ENCODE measurements at places on chromosomes 5 and 9.

DNA sequence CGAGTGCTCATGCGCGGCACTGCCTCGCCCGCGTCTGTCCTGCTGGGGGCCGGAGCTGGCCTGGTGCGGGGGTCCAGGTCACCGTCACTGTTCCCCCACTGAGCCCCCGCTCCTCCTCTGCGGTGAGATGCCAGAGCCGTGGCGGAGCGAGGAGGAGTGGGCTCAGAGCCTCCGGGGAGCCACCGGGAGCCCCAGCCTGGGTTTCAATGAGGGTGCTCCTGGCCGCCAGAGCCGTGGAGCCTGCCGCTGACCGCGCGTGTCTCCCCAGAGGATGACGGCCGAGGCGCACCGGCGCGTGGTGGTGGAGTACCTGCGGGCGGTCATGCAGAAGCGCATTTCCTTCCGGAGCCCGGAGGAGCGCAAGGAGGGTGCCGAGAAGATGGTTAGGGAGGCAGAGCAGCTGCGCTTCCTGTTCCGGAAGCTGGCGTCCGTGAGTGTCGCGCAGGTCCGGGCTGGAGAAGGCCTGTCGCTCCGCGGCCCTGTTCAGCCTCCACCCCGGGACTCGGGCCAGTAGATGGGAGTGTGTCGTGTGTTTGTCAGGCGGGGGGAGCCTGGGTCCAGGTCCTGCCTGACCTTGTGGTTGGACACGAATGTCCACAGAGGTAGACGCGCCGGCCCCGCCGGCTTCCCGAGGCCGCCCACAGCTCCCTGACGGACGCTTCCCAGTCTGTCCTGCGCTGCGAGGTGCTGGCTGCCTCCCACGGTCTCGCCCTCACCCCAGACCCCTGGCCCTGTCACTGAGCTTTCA is 22.0 kb downstream of the EXOC3 start:
- no peak for DNase-seq

DNA sequence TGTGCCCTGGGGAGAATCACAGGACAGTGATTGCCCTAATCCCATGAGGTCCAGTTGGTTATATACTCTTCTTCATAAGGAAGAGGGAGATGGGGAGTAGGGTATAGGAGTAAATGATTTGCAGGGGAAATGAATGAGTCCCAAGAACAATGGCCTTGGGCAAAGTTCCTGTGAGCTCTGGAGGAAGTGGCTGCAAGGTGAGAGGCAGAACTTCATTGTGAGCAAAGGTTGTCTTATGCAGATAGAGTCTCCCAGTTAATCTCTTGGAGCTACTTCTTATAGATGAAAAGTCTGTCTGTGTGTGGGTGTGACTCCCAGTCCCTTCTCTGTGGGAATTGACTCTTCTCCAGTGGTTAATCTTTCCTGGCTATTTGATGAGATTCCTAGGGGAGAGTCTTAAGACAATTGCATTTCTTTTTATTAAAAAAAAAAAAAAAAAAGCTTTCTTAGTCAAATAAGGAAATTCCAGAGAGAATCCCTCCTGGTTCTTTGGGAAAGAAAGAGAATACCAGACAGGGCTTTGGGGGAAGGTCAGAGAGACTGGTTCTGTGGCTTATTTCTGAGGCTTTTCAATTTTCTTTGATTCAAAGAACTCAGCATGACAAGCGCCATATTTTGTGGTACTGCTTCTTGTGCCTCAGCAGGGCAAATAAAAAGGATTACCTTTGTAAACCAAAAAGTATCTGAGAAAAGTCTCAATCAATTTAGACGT is 33.6 kb upstream of the MEGF10 start:
- no peak for DNase-seq

- DNase-seq: no peak
Observed at GRCh38 chr9:124764774-124765438, 6.2 kb downstream of the NR6A1 start.

GRCh38 chr5:113804943-113805342 is 291.4 kb downstream of the YTHDC2 start:
- no peak for DNase-seq

GRCh38 chr9:123162791-123163345 is 105.5 kb downstream of the STRBP start:
- no peak for DNase-seq

DNA sequence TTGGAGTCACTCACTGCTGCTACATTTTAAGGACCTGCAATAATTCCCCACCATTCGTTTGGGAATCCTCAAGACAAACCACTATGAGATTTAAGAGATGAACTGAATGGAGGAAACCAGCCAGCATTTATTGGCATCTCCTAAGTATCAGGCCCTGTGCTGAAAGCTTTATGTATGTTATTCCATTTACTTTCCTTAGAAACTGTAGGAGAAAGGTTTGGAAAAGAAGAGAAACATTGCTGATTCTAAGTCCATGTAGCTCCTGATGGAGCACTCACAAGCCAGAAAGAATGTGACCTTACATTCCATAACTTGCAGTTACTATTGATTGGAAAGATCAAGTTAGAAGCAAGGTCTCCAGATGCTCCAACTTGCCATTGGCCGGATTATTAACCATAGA is 267.4 kb downstream of the GAS1 start:
- no peak for DNase-seq

DNA sequence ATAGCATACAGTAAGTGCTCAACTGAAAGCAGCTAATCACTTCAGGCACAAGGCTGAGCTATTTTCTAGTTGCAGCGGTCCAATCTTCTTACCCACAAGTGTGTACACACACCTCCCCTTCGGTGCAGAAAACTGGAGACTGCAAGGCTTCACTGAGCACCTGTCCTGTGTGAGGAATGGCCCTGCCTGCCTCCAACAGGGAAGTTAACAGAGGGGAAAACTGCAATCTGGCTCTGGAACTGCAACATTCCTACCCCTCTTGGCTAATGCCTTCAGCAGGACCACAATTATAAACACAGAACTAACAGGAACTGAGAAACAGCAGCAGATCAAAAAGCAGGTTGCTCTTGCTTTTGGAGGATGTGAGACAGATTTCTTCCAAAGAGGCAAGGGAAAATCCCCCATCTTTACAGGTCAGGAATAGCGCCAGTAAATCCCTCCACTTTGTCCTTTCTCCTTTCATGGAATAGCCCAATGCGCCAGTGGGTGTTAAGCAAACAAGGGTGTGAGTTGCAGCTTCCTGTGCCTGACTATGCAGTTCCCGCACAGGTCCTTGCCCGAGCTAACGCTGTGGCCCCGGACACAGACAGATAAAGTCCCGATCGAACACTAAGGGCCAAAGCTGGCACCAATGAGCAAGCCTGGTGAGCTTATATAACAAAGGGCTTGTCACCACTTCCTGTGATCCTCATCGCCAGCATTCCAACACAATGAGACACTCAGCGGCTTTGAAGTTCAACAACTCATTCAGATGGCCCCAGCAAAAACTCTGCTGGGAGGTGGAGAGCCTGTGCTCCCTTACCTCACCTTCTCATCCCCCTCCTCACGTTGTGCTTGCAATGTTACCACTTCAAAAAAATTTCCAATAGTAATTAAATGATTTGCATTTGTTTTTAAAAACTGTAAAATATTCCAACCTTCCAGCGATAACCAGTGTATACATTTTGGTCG is 21.5 kb downstream of the SHB start:
- DNase-seq: no peak

DNA sequence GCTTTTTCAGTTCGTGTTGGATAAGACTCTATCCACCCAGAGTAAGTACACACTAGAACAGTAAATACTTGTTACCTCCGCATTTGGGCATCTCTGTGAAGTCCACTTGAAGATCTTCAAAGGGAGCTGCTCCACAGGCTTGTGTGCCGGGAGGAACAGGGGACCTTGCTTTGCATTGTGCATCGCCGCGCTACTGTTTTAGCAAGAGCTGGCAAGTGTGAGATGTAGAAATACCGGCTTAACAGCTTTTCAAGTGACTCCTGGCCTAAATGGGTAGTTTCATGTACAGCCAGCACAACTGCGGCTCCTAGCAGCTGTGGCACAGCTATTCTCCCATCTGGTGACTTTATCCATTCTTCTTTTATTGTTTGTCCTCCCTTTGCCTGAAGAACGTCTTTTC is 8.4 kb upstream of the ZNF354C start:
- DNase-seq: no peak

GRCh38 chr9:134651226-134651905 is 9.8 kb downstream of the COL5A1 start:
- no peak for DNase-seq

DNA sequence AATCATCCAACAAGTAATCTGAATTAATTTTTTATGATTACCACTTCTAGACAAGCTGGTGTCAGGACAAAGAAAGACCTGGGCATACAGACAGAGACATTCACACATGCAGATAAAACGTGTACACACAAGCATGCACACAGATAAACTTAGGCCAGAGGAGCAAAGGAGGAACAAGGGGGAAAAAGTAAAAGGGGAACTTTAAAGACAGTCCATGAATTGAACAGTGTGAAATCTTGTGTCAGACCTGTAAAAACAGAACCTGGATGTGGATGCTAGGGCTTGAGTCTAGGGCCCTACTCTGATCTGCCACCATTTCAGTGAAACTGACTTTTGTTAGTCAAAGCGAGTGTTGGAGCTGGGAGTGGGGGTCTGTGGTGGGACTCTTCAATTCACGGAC is 11.2 kb upstream of the ZSWIM6 start:
- DNase-seq: no peak

DNA sequence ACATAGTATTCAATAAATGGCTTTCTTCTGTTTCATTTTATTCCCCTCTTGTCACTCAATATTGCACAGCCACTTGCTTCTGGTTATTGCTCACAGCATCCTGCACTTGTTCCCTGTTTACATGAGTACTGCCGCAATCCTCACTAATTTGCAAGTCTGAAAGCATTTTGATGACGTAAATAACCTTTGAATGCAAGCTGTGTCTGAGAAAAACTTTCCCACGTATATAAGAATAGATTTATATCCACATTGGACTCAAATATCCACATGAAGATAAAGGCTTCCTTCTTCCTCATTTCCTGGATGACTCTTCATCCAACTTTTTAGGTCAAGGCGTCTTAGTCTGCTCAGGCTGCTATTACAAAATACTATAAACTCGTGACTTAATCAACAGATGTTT is 88.2 kb upstream of the DAP start:
- DNase-seq: no peak

- no peak for DNase-seq
Observed at GRCh38 chr5:197892-198489, 6.7 kb downstream of the LRRC14B start.

- DNase-seq: no peak
Observed at GRCh38 chr9:95791695-95792094, 83.8 kb upstream of the ERCC6L2 start.

DNA sequence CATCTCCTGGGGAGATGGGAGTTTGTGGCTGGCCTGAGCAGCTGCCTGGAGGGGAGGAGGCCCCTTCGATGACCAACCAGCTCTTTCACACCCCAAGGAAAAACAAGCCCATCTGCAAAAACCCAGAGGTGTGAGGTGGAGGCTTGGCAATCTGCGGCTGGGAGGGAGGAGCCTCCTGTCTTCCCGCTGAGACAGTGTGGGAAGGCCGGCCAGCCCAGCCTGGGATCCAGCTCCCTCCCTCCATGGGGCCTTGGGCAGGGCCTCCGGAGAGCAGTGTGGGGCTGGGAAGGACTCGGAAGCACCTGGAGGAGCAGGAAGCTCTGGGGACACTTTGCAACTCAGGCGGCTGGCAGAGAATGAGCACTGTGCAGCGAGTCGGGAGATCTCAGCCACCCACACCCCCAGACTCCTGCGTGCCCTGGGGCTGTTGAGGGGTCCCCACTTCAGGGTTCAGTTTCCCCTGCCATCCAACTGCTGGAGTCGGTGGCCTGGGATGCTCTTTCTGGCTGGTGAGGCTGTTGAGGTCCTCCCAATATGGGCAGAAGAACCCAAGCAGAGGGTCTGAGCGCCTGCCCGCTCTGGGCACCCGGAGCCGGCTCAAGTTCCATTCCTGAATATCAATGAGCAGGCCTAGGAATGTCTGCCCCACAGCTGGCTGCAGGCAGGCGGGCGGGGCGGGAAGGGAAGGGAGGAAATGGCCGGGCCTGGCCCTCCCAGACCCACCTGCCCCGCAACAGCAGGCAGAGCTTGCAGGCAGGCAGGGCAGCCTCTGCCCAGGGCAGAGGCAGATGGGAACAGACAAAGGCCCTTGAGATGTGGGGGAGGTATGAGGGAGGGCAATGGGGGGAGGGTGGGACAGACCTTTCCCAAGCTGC is 101.1 kb downstream of the FGF18 start:
- no peak for DNase-seq

GRCh38 chr5:40223884-40224402 is 455.8 kb upstream of the PTGER4 start:
- peak; percentile 3 for DNase-seq

- DNase-seq: no peak
Observed at GRCh38 chr5:15819617-15820016, 319.6 kb downstream of the FBXL7 start.

DNA sequence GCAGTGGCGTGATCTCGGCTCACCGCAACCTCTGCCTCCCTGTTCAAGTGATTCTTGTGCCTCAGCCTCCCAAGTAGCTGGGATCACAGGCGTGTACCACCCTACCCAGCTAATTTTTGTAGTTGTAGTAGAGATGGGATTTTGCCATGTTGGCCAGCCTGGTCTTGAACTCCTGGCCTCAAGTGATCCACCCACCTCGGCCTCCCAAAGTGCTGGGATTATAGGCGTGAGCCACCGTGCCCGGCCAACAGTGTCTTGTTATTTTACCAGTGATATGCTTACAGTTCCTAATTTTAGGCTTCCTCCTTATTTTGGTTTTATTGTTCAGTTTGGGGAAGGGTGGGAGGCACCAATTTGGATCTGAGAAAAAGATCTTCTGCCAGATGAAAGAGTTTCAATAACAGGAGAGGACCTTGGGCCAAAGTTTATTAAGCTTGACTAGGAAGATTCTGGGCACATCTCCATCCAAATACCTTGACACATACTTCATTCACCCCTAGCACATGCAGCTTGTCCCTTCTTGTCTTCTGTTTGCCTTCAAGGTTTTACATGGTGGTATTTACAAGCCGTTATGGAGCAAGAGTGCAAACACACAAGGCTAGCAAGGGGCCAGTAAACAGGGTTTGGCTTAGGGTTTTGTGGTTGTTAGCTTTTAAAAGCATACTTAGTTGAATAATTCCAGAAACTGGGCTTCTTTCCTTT is 168.1 kb upstream of the DMRT1 start:
- DNase-seq: no peak

DNA sequence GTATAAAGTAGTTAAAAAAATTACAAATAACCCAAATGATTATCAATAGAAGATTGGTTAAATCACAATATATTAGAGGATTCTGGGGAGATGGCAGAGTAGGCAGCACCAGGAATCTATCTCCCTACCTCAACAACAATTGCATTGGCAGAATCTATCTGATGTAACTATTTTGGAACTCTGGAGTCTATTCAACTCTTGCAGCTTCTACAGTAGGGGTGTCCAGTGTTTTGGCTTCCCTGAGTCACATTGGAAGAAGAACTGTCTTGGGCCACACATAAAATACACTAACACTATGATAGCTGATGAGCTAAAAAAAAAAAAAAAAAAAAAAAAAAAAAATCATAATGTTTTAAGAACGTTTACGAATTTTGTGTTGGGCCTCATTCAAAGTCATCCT is 29.2 kb upstream of the ECM2 start:
- no peak for DNase-seq

- DNase-seq: no peak
Observed at GRCh38 chr5:148455185-148455584, 71.4 kb downstream of the FBXO38 start.

- no peak for DNase-seq
Observed at GRCh38 chr5:125558016-125558415, 811.6 kb upstream of the ZNF608 start.

Measured in activated T-helper 9 cell treated with anti-CD3 and anti-CD28 coated beads, Interleukin-2, amount 50 U/mL, for 16 hours (primary cell).